Colonic mucosa (tissue), 4 donors: ENCODE measurements at places on chromosomes 12 and 14.

DNA sequence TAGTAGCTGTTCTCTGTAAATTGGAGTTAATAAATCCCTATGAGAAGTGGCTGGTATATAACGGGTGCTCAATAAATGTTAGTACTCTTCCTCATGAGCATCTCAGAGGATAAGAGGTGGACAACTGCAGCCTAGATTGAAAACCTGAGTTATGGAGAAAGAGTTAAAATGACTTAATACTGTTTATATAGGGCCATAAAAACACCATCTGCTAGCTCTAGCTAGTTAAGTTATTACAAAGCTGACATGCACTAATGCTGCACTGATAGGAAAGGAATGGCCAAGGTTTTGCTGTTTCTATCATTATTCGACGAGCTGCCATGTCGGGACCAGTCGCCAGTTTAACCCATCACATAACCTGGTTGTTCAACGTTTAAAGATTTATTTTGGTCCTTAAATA is 72.0 kb upstream of the SEL1L start:
- no peak for DNase-seq

GRCh38 chr12:79275631-79276030 is 411.1 kb downstream of the SYT1 start:
- no peak for DNase-seq

DNA sequence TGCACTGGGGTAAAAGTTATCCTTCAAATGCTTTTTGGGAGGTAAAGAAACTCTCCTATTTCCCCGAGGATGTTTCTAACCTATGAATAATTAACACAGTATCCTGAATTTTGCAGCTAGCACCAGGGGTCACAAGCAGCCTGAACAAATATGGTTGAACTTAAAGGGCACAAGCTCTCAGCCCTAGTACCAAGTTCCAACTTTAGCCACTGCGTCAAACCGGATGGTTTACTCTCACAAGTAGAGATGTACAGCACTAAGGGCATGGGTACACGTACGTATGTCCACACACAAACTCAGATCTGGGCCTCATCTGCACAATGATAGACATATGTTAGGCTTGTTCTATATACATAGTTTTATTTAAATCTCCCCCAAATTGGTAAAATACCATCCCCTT is 4.7 kb downstream of the CCDC88C start:
- DNase-seq = no peak

- no peak for DNase-seq
Measured at GRCh38 chr14:26966908-26967307, 369.1 kb upstream of the NOVA1 start.

GRCh38 chr12:92785563-92785950 is 82.8 kb downstream of the PLEKHG7 start:
- DNase-seq = no peak

DNA sequence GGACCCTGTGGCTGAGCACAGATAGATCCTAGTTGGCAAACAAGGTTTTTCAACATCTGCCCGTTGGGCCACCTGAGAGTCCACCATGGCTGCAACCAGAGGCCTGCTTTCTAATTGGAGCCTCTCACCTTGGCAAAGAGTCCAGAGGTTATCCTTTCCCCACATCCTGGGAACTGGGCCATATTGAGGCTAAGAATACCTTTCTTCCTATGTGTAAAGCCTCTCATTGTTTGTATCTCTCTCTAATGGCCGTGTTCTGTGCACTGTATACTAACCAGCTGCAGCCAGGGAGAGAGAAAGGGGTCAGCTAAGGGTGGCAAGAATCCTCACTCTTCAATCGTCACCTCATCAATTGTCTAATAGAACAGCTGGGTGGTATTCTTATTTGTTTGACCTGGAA is 79.1 kb upstream of the ST8SIA1 start:
- no peak for DNase-seq

DNA sequence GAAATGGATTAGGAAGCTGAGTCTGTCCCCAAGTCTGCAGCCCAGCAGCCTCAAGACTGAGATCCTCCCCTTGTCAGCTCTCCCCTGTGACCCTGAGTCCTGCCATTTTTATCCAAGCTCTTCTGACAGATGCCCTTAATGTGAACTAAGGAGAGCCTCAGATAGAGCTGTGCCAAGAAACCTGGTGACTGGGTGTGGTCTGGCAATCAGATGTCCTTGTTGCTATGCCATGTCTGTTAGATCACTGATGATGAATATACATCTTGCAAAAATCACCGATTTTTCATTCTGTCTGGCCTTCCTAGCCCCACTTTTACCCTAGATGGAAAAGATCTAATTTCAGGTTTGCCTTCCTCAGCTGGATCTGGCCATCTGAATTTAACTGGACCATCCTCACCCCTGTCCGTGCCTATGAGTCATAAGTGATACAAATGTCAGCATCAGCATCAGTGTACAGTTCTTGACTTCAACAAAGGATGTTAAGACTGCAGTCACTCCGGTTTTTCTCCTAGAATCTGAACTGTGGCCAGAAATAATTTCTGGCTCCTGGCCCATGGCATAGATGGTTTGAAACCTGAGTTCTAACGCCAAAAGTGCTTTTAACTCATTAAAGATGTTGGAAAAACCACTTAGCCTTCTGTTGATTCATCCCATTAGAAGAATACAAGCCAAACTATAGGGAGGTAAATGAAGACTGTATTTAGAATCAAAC is 61.2 kb upstream of the GRIP1 start:
- DNase-seq = no peak

DNA sequence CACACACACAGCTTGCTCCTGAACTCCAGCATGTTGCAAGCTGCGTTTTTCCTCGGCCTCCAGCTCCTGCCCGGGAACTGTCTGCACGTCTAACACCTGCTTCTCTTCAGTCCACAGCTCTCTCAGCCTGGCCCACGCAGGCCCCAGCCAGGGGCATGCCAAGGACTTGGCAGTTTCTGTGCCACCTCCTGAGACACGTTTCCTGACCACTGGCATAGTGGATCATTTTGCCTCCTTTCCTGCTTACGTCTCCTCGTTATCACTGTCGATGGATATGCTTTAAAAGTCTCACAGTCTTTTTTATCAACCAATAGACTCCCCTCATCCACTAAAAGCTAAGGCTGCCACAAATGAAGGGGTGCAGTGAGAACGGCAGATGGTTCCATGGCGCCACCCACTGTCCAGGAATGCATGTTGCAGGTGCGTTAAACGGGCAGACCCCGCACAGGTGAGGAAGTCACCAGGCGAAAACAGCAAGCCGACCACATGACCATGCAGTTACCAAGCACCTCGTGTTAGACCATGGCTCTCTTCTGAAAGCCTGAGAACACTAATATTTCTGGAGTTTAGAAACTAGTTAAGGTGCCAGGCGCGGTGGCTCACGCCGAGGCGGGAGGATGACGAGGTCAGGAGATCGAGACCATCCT is 14.7 kb upstream of the TEAD4 start:
- peak; percentile 60 for DNase-seq

DNA sequence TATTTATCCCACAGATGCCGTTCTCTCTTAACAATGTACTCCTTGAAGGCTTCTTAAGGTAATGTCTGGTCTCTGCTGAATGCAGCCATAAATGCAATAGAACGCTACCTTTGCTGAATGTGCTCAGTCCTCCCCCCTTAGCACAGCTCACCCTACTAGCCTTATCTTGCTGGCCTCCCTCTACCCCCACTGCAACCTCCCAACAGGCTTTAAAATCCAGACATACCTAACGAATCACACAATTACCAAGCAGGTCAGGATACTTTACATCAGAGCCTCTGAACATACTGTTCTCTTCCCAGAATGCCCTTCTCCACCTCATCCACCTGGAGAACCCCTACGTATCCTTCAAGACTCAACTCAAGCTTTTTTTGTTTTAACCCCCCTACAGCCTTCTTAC is 51.0 kb upstream of the CRADD start:
- no peak for DNase-seq

GRCh38 chr14:97916100-97916499 is 1118.9 kb downstream of the VRK1 start:
- DNase-seq = no peak

GRCh38 chr12:3154006-3154405 is 76.8 kb downstream of the TSPAN9 start:
- DNase-seq = no peak

DNA sequence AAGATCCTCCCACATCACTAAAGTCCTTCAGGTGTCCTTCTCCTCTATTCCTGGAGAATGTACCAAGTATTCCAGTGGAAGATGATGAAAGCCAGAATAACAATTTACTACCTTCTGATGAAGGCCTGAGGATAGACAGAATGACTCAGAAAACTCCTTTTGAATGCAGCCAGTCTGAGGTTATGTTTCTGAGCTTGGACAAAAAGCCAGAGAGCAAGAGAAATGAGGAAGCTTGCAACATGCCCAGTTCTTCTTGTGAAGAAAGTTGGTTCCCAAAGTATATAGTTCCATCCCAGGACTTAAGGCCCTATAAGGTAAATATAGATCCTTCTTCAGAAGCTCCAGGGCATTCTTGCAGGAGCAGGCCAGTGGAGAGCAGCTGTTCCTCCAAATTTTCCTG is 54.6 kb upstream of the HELB start:
- no peak for DNase-seq

DNA sequence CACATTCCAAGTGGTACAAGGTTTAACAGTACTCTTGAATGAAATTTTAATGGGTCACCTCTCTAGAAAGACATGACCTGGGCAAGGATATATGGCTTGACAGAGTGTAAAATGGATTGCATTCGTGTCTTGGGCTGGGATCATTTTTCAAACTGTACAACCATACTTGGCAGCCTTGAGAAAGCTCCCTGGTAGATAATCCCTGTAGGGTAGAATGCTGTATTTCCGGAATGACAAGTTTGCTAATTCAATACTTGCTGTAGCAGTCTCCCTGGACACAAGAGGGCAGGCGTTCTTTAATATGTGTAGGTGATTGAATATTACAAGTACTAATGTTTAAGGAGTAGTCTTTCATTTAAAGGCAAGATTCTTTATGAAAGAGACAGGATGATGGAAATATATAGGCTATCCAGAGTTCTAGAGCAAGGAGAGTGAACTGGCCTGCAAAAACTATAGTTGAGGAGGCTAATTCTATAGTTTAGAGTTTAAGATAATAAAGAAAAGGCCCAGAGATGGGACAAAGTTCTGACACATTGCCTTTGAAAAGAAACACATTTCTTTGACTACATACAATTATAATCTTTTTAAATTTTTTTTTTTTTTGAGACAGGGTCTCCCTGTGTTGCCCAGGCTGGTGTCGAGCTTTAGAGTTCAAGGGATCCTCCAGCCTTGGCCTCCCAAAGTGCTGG is 53.4 kb downstream of the PLBD1 start:
- peak; percentile 77 for DNase-seq

GRCh38 chr12:132837693-132838409 is 9.2 kb upstream of the GOLGA3 start:
- no peak for DNase-seq

DNA sequence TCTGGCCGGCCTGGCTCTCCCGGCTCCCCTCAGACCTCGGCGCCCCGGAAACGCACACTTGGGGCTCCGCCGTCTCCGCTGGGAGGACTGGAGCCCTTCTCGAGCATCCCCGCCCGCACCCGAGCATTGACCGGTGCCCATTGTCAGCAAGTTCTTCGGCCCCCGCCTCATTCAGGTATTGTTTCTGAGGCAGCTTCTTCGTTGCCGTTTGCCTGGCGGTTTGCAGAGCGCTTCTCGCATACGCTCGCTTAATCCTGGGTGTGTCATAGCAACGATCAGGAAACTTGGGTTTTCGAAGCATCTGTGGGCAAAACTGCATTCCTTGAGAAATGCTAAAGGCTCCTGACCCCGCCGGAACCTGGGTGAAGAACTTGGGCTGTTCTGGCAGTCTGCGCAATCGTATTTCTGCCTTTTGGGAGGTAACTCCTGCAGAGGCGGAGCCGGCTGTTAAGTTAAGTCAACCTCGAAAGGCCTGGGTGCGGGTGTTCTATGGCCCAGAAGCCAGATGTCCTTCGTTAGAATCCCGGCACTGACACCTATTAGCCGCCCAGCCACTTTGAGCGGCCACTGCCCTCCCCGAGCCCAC is 518 bp downstream of the GSKIP start:
- peak; percentile 81 for DNase-seq

DNA sequence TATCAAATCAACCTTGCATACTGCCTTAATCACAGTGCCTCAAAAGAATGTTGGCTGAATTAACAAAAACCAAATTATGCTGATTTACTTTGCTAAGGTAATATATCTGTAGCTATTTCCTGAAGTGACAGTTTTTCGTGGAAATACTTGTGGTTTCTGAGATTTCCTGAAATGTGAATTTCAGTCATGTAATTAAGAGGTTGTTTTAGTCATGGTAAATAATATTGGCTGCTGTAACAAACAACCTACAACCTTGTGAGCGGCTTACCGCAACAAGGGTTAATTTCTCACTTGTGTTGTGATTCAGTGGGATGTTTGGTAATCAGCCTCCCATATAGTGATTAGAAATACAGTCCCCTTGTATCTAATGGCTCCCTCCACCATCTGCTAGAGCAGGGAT is 387.9 kb downstream of the NELL2 start:
- no peak for DNase-seq

DNA sequence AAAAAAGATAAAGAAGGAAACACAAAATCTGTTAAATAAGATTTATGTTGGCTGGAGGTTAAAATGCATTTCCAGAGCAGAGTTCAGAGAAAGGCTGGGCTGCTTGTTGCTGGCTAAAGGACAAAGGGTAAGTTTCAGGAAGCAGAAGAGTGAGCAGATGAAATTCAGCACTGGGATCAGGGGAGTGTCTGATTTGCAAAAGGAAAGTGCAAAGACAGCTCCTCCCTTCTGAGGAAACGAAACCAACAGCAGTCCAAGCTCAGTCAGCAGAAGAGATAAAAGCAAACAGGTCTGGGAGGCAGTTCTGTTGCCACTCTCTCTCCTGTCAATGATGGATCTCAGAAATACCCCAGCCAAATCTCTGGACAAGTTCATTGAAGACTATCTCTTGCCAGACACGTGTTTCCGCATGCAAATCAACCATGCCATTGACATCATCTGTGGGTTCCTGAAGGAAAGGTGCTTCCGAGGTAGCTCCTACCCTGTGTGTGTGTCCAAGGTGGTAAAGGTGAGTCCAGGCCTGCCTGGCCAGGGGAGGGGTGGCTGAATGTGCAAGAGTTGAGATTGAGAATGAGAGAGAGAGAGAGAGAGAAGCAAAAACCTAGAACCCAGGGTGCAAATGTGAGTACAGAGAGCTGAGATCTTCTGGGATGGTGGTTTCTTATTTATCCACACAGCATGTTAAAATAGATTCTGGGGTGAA is at the start of gene OAS1:
OAS1 (plus strand) TSS at position 251 of the 703 bp plus-strand sequence; CDS start at position 329, 78 bp downstream.
- peak; percentile 84 for DNase-seq

DNA sequence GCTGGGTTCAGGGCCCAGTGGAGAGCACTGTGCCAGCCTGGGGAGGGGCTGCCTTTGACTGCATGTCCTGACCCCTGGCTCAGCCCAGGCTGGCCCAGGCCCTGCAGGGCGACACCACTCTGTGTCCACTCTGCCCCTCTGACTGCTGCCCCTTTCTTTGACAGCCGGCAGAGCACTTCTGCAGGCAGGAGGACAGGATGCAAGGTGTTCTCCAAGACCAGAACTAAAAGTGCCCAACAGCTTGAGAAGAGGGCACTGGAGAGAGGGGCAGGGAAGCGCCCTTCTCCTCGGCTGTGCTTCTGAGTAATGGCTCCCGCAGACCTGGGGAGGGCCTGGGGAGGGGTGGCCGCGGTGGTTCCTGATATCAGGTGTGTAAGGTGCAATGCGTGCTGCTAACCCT is 72.7 kb downstream of the WDR20 start:
- DNase-seq = no peak

DNA sequence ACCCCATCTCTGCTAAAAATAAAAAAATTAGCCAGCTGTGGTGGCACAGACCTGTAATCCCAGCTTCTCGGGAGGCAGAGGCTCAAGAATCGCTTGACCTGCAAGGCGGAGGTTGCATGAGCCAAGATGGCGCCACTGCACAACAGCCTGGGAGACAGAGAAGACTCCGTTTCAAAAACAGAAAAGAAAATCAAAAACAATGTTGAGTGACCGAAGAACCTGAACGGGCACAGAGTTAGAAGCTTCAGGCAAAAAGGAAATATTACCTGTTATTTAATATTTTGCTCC is 3.5 kb downstream of the GLT1D1 start:
- no peak for DNase-seq
